ENCODE measurements at places on chromosomes 12 and 14. TPM values are rescaled to one million over a fixed set of nuclear protein-coding genes. Genes with fewer than 3 reads are reported as not detected.

DNA sequence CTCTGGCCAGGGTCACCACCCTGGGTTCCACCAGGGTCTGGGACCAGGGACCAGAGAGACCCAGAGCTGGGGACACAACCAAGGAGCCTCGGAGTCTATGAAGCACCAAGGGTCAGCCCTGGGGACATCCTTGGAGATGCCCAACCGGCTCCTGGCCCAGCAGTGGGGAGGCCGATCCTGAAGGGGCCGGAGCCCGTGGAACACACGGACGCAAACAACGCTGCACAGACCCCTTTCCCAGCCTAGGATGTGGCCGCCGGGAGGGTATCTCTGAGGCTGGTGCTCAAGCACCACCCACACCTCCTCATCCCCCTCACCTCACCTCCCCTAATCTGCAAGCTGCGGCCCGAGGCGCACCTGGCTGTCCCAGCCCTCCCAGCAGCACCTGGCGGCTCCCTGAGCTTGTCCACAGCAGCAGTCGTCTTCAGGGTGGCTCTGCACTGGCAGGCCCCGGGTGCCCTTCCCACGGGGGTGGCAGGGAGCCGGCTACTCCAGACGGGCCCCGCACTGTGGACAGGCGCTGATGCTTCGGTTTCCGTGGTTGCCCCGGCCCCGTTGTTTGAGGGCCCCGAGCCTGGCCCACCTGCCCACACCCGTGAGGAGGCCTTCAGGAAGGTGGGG lies 146.8 kb upstream of the C14orf180 start:
- H3K4me1 ChIP-seq, result no peaks in the 10 kb centered on the region
- H3K27me3 ChIP-seq, result peaks cover 20% of the 10 kb centered on the region
- H3K4me3 ChIP-seq, result no peak overlapping the region
- DNase-seq, result peak; percentile 47

GRCh38 chr12:24954261-24954660 lies 5.4 kb upstream of the BCAT1 start:
- no peaks in the 10 kb centered on the region for H3K36me3 ChIP-seq
- DNase-seq, result no peak
- H3K4me1 ChIP-seq, result no peaks in the 10 kb centered on the region

The SERPINA9 gene
- total RNA-seq, result not detected

The CCDC38 gene
- 0.73 TPM for total RNA-seq

DNA sequence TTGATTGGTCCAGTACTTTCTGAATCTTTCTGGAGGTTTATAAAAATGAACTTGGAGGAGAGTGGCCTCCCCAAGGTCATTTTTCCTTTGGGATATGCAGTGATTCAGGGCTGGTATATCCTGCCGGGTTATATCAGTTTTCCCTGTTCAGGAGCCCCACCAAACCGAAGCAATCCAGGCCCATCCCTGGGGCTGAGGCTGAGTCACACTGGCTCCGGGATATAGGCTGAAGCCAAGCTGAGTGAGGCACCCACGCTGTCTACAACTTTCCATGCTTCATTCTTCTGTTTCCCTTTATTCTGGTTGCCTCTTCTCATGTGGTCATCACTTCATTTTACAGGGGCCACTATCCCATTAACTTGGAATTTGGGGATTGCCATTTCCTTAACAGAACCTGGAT lies 3.4 kb downstream of the SSPN start:
- no peaks in the 10 kb centered on the region for H3K36me3 ChIP-seq
- no peaks in the 10 kb centered on the region for H3K27me3 ChIP-seq
- peaks cover 11% of the 10 kb centered on the region for H3K4me1 ChIP-seq
- no peak for DNase-seq

- DNase-seq, result no peak
- no peaks in the 10 kb centered on the region for H3K4me1 ChIP-seq
- H3K27me3 ChIP-seq, result no peaks in the 10 kb centered on the region
- no peak overlapping the region for H3K27ac ChIP-seq
- no peak overlapping the region for H3K4me3 ChIP-seq
- no peaks in the 10 kb centered on the region for H3K36me3 ChIP-seq
These were observed 10.2 kb downstream of the KRT82 start for GRCh38 chr12:52395761-52396434.
